ENCODE measurements at places on chromosomes 3 and 15.

GRCh38 chr15:60228101-60228500 is 169.7 kb downstream of the ANXA2 start:
- no peak for DNase-seq

- no peak for DNase-seq
These were observed 142.8 kb downstream of the EDEM1 start for GRCh38 chr3:5330152-5330810.

DNA sequence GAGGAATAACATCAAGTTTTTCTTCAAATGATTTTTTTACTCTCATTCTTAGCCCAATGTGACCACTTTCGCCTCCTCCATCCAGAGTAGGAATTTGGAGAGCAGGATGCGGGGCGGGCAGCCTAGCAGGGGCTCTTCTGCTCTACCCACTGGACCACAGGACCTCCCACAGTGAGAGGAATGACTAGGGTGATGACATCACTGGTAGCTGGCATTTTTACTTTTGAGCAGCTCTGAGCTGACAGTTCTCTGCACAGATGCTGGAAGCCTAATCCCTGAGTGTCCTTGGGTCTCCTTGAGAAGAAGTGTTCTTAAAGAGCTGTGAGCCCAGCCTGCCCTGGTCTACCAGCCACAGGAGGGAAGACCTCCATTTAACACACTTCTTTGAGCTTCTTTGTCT is 1.4 kb upstream of the HCN4 start:
- no peak for DNase-seq

DNA sequence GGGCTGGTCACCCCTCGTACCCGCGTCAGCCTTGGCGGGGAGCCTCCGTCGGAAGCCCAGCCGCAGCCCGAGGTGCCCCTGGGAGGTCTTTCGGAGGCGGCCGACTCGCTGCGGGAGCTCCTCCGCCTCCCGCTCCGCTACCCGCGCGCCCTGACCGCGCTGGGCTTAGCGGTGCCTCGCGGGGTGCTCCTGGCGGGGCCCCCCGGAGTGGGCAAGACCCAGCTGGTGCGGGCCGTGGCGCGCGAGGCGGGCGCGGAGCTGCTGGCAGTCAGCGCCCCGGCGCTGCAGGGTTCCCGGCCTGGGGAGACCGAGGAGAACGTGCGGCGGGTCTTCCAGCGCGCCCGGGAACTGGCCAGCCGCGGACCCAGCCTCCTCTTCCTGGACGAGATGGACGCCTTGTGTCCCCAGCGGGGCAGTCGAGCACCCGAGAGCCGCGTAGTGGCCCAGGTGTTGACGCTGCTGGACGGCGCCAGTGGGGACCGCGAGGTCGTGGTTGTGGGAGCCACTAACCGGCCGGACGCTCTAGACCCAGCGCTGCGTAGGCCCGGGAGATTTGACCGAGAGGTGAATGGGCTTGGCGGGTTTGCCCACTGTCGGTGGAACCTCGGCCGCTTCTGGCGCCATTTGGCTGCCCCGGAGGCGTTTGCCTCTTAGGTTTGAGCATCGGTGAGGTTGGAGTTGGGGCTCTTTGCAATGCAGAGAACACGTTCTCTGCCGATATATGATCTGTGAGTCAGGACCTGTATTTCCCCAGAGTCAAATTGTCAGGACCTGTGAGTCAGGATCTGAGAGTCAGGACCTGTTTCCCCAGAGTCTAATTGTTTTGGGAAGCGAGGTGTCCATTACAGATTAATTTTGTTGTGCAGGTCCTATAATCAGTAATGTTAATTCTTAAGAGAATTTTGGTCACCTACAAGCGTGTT is 24.9 kb upstream of the GATM start:
- no peak for DNase-seq

GRCh38 chr3:38376098-38376816 is 29.7 kb downstream of the XYLB start:
- no peak for DNase-seq

GRCh38 chr3:154970797-154971196 is 109.3 kb upstream of the MME start:
- DNase-seq, result no peak

DNA sequence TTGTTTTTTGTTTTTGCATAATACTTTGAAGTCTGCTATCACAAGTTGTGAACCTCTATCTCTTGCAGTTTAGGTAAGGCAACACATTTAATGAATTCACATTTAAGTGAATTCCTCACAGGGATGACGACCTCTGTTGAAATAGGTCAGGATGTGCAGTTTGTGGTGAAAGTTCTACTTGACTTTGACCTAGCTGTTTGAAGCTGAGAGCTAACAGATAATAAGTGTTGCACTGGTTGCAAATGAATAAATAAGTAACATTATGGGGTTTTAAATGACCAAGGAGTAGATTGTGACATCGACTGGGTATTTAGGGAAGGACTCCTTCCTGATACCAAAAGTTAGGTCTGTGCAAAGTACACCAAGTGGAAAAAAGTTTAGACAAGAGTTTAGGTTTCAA is 23.9 kb downstream of the NIT2 start:
- DNase-seq, result no peak

GRCh38 chr3:167330993-167331785 is 48.9 kb downstream of the ZBBX start:
- DNase-seq, result no peak

DNA sequence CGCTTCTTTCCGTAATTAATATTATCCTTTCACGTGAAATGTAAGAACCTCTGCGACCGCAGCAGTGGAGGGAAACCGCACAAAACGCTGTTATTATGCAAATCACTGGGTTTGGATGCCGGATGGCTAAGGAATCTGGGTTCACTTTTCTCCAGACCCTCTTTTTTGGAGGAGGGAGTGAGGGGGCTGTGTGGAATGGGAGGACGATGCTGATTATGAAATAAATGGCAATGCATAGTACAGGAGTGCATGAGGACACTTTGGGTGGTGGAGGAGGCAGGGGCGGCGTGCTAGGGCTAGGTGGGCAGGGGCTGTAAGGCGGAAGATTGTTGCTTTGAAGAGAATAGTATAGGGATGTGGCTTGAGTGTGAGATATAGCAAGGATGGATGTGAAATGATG is 1.8 kb downstream of the CADM2 start:
- no peak for DNase-seq

GRCh38 chr3:77939726-77940125 is 899.8 kb downstream of the ROBO2 start:
- no peak for DNase-seq

DNA sequence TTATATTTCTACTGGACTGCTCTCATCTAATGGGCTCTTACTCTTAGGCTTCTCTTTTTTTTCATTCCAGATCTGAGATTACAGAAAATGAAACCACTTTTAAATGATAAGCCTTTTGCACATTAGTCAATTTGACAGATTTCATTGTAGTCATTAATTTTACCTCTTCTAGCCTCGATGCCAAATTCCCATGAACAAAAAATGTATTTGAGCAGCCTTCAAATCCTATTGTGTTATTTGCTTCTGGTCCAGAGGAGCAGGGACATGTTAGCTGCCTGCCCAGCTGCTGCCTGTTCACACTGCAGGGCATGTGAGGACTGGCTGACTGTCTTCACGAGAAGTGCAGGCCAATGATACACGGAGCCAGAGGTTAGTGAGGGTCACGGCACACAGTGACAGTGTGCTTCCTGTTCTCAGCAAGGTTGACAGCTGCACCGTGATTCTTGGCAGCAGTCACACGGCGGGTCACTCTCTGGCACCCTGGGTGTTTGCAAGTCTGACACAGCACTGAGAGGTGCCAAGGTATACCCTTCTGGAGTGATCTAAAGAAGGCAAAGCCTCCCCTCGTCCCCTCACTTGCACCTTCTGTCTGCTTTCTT is 40.8 kb downstream of the KAT2B start:
- no peak for DNase-seq

- DNase-seq, result no peak
These were observed 69.2 kb downstream of the KLHL25 start for GRCh38 chr15:85725564-85725963.

DNA sequence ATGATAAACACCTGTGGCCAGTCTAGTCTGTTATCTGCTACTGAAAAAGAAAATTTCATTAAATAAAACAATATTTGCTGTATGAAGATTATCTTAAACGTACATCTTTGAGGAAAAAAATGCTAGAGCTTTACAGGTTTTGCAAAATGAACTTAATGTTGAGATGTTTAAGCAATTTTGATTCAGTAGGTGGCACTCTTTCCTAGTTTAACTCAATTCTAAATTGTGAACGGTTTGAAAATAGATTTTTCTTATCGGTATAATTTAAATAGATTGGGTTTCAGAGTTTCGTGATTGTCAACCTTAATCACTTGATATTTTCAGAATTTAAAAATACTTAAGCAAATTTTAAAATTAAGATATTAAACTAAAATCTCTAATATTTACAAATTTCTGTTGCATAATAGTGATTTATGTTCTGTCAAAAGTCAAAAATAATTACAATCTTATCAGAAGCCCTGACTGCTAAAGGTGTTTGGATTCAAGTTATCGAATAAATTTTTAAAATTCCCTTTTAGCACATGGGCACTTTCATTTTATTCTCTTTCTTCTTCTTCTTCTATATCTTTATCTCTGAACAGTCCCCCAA is 7.0 kb upstream of the RNF111 start:
- DNase-seq, result no peak

DNA sequence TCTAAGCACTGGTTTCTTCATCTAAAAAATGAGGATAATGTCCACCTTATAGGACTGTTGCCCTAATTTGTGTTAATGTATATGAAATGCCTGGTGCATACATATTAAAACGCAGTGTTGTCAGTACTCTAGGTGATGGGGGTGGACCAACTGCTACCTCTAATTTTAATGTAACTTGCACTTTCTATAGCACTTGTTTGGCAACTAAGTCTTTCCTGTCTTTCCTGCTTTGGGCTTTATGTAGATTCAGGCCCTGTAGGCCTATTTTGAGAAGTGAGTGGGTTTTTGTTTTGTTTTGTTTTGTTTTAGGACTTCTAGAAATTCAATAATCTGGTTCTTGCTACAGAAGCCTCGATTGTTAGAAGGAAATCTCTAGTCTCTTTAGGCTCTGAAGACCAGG is 21.2 kb downstream of the SLC7A14 start:
- no peak for DNase-seq

GRCh38 chr3:139935866-139936817 is 1.2 kb downstream of the CLSTN2 start:
- no peak for DNase-seq

DNA sequence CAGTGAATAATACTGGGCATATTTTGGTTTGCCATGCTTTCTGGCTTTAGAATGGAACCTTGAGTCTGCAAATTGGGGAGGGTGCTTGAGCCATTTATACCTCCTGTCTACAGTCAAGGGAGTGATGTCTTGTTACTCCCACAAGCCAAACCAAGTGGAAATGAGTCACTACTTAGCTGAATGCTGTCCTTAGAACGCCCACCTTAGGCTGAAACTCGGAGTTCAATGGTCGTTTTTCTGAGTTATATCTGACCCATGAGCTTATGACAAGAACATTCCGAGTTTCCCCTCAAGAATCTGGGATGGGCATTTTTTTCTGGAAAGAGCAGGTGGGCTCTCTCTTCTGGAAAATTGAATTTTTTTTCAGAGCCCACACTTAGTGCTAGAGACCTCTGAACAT is 17.4 kb upstream of the CLDN18 start:
- DNase-seq, result no peak

GRCh38 chr3:151557068-151557840 is 96.4 kb upstream of the IGSF10 start:
- DNase-seq, result no peak

- DNase-seq, result no peak
These were observed 11.8 kb upstream of the HRG start for GRCh38 chr3:186653984-186654383.

DNA sequence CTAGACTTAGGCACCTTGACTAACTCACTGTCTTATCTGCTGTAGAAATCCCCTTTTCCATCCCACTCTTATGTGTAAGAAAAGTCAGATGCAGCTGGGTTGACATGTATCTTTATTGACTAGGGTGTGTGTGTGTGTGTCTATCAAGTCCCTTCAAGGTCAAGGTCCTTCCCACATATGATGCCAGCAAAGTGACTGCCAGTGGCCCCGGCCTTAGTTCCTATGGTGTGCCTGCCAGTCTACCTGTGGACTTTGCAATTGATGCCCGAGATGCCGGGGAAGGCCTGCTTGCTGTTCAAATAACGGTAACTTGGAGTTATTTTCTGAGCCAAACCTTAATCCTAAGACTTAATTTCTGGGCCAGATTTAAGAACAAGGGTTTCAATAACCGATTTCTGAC is 76.3 kb downstream of the DNASE1L3 start:
- DNase-seq, result no peak

DNA sequence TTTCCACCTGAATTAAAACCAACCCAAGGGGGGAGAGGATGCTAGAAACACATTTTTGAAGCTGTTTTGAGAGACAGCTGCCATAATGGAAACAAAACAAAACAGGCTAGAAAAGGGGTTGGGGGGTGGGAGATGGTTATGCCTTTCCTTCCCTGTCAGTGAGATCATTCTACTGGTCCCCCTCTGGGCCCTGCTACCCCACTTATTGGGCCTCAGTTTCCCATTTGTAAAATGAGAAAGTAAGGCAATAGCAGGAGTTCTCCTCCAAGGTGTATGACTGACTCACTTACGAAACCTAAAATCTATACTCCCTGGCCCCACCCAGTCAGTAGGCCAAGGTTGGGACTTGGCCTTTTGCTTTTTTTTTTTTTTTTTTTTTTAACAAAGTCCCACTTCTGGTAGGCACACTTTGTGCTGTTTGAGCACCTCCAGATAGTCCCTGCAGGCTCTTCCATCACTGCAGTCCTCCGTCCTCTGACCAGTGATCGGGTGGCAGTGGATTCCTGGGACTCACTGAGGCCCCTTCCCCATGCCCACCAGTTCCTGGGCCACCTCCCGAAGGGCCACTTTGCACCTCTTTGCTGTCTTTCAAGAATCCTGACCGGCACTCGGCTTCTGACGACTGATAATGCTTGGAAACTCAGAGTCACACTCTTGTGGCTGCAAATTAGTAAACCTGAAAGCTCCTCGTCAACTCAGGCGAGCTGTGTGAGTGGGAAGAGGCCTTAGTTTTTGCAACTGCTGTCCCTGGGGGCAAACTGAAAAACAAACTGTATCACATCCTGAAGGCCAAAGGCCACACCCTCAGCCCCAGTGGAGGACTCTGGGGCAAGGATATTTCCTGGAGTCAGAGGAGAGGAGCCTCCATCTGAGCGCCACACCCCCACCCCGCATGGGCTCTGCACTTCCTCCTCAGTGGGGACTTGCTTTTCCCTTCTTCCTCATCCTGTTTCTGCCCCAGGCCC is 6.7 kb upstream of the PSTPIP1 start:
- DNase-seq, result no peak

GRCh38 chr3:4741404-4742307 is 237.6 kb upstream of the BHLHE40 start:
- DNase-seq, result no peak

DNA sequence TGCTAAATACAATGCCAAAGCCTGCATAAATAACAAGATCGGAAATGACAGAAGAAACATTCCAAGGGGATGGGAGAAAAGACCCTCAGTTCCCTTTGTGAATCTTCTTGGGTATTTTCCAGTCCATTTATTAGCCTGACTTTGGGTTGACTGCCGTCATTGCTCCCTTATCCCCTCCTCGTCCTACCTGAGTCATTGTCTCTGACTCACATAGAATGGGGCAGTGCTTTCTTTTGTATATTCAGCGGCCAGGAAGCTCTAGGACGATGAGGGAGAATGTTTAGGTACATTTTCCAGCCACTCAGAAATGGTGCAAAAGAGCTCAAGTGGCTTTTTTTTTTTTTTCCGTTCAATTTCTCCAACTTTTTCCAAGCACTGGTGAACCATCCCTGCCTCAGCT is 71.6 kb downstream of the KAT2B start:
- DNase-seq, result no peak

- no peak for DNase-seq
These were observed 784 bp downstream of the TTLL3 start for GRCh38 chr3:9810846-9811245.

Measured in cerebellar nuclear complex (tissue), 1 donor.